Neural crest cell (in vitro differentiated cells): ENCODE measurements at places on chromosomes 4 and X. TPM values are rescaled to one million over a fixed set of nuclear protein-coding genes. Genes with fewer than 3 reads are reported as not detected.

DNA sequence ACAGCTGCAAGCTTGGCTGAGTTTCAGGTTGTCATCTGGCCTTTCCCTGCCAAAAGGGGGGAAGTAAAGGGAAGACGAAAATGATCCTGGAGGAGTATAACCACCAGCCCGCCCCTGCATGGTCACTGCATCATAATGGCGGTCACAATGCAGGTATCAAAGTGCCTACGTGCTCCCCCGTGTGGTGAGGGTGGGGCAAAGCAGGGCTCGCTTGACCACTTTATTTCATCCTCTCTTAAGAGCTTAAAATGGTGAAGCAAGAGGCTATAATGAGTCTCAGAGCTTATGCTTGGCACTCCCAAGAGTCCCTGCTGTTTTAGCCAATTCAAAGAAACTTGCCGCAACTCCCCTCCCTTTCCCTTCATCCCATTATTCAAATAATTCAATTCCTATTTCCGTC, 105.6 kb downstream of the APOOL start:
- no peak for DNase-seq
- H3K4me3 ChIP-seq, result no peak overlapping the region
- H3K4me1 ChIP-seq, result no peaks in the 10 kb centered on the region
- no peaks in the 10 kb centered on the region for H3K36me3 ChIP-seq

PDCL2 gene
- not detected in 2 replicates for total RNA-seq

SLC9A7 gene
- 4.2 and 4.3 TPM in 2 replicates for total RNA-seq

DNA sequence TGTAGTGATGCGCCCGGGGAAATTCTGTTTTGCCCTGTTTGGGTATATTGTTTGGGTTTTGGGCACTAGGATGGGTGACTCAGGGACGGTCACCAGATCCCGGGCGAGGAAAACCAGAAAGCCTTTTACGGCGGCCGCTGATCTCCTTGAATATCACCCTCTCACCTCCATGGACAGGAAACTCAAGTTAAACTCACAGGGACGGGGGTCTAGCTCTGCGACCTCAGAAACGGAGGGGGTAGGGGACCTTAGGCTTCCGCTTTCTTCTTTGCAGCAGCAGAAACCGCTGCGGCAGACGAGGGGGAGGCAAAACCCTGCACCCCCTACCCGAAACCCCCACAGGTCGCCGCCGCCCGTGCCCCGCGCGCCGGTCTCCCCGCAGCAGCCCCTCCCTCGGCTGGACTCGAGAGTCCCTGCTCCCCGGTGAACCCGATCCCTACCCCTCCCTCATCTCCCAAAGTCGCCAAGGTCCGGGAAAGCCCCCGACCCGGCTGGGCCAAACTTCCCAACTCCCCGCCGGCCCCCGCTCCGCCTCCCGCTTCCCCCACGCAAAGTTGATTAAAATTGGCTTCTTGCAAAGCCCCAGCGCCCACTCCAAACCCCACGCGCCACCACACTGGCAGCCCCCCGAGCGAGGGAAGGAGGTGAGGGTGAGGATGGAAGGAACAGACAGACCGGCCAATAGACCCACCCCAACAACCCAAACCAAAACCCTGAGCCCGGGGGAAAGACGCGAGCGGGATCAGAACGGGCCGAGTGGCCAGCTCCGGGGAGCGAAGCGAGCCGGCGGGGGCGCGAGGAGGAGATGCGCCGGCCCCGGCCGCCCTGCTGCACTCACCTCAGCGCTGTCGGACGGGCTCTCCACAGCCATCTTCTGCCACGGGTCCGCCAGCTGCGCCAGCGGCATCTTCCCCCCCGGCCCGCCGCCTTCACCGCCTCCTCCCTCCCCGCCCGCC, 705 bp downstream of the RPS6KA3 start:
- H3K4me1 ChIP-seq, result peaks cover 17% of the 10 kb centered on the region
- H3K27ac ChIP-seq, result peak overlapping the region; percentile 88
- H3K36me3 ChIP-seq, result no peaks in the 10 kb centered on the region
- H3K27me3 ChIP-seq, result peaks cover 23% of the 10 kb centered on the region
- DNase-seq, result peak; percentile 2

DNA sequence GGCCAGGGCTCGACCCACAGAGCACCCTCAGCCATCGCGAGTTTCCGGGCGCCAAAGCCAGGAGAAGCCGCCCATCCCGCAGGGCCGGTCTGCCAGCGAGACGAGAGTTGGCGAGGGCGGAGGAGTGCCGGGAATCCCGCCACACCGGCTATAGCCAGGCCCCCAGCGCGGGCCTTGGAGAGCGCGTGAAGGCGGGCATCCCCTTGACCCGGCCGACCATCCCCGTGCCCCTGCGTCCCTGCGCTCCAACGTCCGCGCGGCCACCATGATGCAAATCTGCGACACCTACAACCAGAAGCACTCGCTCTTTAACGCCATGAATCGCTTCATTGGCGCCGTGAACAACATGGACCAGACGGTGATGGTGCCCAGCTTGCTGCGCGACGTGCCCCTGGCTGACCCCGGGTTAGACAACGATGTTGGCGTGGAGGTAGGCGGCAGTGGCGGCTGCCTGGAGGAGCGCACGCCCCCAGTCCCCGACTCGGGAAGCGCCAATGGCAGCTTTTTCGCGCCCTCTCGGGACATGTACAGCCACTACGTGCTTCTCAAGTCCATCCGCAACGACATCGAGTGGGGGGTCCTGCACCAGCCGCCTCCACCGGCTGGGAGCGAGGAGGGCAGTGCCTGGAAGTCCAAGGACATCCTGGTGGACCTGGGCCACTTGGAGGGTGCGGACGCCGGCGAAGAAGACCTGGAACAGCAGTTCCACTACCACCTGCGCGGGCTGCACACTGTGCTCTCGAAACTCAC, 3.6 kb downstream of the MID1IP1 start:
- H3K36me3 ChIP-seq, result peaks cover 13% of the 10 kb centered on the region
- H3K4me1 ChIP-seq, result peaks cover 43% of the 10 kb centered on the region
- peak overlapping the region; percentile 100 for H3K4me3 ChIP-seq
- H3K27ac ChIP-seq, result peak overlapping the region; percentile 91
- no peak for DNase-seq

DNA sequence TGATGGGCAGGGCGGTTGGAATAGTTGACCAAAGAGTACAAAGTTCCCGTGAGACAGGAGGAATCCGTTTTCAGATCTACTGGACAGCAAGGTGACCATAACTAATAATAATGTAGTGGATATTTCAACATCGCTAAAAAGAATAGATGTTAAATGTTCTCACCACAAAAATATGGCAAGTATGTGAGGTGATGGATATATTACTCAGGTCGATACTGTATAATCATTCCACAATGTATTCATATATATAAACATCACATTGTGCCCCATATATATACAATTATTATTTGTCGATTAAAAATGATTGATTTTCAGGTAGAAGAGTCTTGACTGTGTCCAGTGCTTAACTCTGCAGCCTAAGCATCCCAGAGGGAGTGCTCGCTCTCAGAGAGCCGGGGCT, 141.6 kb upstream of the TENM3 start:
- no peak for DNase-seq
- no peak overlapping the region for H3K27ac ChIP-seq
- H3K4me1 ChIP-seq, result peaks cover 3% of the 10 kb centered on the region
- H3K27me3 ChIP-seq, result no peaks in the 10 kb centered on the region
- H3K36me3 ChIP-seq, result peaks cover 8% of the 10 kb centered on the region

BGN gene
- total RNA-seq, result 80.6 and 85.2 TPM in 2 replicates

- H3K4me1 ChIP-seq, result peaks cover 23% of the 10 kb centered on the region
- H3K36me3 ChIP-seq, result no peaks in the 10 kb centered on the region
- H3K27ac ChIP-seq, result no peak overlapping the region
- H3K27me3 ChIP-seq, result no peaks in the 10 kb centered on the region
- DNase-seq, result peak; percentile 44
These were observed 48.3 kb downstream of the ABLIM2 start for GRCh38 chr4:8110071-8110986.

- no peaks in the 10 kb centered on the region for H3K27me3 ChIP-seq
- H3K4me1 ChIP-seq, result peaks cover 14% of the 10 kb centered on the region
- H3K36me3 ChIP-seq, result no peaks in the 10 kb centered on the region
- peak overlapping the region; percentile 95 for H3K27ac ChIP-seq
- peak overlapping the region; percentile 93 for H3K4me3 ChIP-seq
- peak; percentile 60 for DNase-seq
These were observed 29.4 kb upstream of the RBMX start for GRCh38 chrX:136909706-136910564.

FHDC1 gene
- 52.0 and 54.5 TPM in 2 replicates for total RNA-seq

DNA sequence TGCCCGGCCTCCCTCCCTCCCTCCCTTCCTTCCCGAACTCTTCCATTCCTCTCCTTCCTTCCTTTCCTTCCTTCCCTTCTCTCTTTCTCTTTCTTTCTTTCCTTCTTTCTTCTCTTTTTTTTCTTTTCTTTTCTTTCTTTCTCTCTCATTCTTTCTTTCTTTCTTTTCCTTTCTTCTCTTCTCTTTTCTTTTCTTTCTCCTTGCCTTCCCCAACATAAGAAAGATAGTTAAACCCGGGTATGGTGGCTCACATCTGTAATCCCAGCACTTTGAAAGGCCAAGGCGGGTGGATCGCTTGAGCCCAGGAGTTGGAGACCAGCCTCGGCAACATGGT, 25.4 kb downstream of the NSD2 start:
- no peak overlapping the region for H3K4me3 ChIP-seq
- DNase-seq, result no peak
- H3K4me1 ChIP-seq, result peaks cover 15% of the 10 kb centered on the region
- H3K27ac ChIP-seq, result no peak overlapping the region
- H3K27me3 ChIP-seq, result no peaks in the 10 kb centered on the region

DNA sequence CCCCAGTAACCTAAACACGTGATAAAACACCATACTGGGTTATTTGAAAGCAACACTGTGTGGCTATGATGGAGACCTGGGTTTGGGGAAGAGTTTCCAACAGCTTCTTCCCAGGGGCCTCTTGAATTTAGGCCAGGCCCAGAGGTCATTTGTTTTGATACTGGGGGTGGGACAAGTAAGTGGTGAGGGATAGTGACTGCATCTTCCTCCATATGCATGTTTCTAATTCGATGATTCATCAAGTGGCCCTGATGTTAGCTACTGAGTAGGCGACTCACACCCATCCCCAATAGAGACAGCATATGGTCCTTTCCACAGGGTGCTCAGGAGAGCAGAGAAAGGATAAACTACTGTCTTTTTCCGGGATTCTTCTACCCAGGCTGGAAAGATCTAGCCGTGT, 2.7 kb downstream of the NDP start:
- peaks cover 44% of the 10 kb centered on the region for H3K4me1 ChIP-seq
- no peak overlapping the region for H3K4me3 ChIP-seq
- H3K36me3 ChIP-seq, result peaks cover 3% of the 10 kb centered on the region
- no peaks in the 10 kb centered on the region for H3K27me3 ChIP-seq
